ENCODE measurements at places on chromosomes 3 and 15. TPM values are rescaled to one million over a fixed set of nuclear protein-coding genes. Genes with fewer than 3 reads are reported as not detected.

The ZPLD1 gene
- total RNA-seq: not detected

GRCh38 chr15:70494852-70495571 lies 268.3 kb downstream of the UACA start:
- DNase-seq: peak; percentile 79

The CSPG5 gene
- 0.97 TPM for total RNA-seq

GRCh38 chr15:100022806-100023205 lies 289.6 kb upstream of the LYSMD4 start:
- no peak for DNase-seq

- DNase-seq: peak; percentile 61
These were observed 968 bp upstream of the TMEM266 start for GRCh38 chr15:76058714-76059319.

DNA sequence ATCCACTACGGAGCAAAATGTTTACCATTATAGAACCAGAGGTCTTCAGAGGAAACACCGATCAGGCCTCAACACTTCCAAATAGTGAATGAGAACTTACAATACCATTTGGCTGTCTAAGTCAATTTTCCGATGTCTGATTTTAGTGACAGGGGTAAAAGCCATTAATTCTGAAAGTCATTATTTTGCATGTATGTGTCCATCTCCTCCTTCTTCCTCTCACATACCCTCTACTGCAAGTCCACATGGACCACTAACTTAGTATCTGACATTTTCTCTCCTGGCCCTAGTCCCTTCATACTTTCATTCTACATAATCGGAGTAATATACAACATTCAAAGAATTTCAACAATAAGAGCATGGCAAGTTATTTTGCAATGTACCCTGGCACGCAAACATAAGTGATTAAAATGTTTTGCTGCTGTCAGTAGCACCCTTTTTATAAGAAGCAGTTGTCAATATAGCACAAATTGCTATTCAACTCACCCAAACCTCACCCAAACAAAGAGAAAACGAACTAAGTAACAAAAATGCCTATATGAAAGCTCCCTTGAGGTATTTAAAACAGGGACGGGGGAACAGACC lies 1.9 kb downstream of the TOP2B start:
- DNase-seq: no peak

- DNase-seq: no peak
These were observed 5.5 kb downstream of the KLF13 start for GRCh38 chr15:31332020-31332680.

The HGD gene
- total RNA-seq: 0.16 TPM

- DNase-seq: no peak
These were observed 8.5 kb upstream of the SLC24A5 start for GRCh38 chr15:48112242-48112641.
